ENCODE measurements at places on chromosomes 7 and 10. TPM values are rescaled to one million over a fixed set of nuclear protein-coding genes. Genes with fewer than 3 reads are reported as not detected.

DNA sequence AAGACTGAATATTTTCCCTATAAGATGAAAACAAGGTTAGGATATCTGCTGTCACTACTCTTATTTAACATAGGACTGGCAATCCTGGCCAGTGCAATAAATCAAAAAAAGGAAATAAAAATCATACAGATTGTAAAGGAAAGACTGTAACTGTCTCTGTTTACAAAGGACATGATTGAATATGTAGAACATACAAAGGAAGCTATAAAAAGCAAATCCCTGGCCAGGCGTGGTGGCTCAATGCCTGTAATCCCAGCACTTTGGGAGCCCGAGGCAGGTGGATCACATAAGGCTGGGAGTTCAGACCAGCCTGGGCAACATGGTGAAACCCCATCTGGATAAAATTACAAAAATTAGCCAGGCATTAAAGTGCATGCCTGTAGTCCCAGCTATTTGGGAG, 15.8 kb downstream of the ZNF485 start:
- no peak for DNase-seq

DNA sequence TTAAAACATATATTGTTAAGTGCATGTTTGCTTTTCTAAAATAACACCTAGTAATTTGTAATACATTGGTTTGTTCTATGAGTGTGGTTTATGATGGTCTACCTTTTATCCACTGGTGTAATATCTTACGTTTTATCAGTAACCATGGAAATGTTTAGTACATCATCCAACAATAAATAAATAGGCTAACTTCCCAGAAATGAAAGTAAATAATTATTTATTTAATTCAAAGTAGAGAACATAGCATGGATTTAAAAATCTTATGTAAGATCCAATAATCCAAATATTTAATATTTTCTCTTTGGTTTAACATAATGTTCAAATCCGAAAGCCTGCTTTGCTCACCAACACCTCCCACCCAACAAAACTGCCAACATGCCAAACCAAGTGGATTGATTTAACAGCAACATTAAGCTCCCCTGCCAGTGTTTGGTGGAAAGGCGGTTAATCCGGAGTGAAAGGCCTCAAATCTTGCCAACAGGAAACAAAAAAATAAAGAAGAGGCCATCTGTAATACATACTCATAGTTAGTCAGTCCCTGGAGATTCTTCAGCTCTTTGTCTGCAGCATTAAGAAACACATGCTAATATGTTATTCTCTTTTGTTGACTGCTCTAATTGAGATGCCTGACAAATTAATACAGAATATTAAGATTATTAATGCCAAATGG, 897.8 kb downstream of the CNTNAP2 start:
- peak; percentile 40 for DNase-seq

DNA sequence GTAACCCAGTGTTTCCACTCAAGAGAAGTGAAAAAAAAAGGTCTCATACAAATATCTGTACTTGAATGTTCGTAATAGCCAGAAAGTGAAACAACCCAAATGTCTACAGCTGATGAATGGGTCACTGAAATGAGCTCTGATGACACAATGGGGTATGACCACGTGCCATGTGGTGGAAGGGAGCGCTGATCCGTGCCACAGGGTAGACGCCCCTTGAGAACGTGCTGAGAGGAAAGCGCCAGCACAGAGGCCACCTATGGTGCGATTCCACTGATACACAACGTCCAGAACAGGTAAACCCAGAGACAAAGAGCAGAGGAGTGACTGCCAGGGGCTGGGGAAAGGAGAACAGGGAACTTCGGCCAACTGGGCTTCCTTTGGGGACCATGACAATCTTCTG, 50.3 kb downstream of the MAD1L1 start:
- no peak for DNase-seq

- no peak for DNase-seq
Observed at GRCh38 chr10:71805776-71806703, 32.7 kb upstream of the VSIR start.

DNA sequence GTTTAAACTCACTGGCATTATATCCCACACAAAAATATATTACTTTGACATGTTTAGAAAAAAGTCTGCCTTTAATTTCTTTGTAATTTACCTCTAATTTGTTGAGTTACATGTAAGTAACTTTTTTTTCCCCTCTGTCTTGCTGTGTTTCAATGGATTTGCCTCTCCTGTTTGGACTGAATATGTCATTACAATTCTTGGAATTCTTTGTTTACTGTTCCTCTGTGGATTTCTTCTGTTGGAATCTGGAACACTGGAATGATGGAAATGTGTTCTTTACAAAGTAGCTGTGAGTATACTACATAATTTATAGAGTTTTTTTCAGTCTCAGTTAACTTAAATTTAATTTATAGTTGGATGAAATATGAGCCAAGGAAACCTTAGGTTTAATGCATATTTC, 30.4 kb downstream of the SEPTIN7 start:
- DNase-seq: peak; percentile 25

GRCh38 chr10:490256-490655, 199.2 kb downstream of the DIP2C start:
- DNase-seq: no peak

- DNase-seq: no peak
Observed at GRCh38 chr10:114282526-114282925, 43.5 kb downstream of the VWA2 start.

DNA sequence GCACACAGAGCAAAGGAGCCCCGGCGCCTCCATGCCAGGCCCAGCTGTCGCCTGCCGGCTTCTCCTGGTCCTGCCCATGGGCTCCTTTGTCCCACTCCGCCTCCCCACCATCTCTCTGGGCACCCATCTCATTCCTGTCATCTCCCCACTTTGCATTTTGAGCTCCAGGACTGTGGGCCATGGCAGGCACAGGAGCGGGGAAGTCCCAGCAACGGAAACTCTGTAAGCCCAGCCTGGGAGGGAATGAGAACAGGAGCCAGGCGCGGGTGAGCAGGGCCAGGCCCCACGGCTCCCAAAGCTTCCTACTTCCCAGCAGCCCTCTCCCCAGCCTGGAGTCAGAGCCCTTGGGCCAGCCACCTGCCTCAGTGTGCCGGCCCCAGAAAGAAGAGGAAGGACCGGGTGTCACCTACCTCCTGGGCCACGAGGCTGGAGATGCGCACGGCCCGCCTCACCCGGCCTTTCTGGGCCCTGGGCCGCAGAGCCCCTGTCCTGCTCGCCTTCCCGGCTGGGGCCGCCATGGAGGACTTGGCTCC, 23.1 kb downstream of the KCNH2 start:
- DNase-seq: no peak

- DNase-seq: no peak
Observed at GRCh38 chr10:97479939-97480338, 18.3 kb downstream of the MMS19 start.

DNA sequence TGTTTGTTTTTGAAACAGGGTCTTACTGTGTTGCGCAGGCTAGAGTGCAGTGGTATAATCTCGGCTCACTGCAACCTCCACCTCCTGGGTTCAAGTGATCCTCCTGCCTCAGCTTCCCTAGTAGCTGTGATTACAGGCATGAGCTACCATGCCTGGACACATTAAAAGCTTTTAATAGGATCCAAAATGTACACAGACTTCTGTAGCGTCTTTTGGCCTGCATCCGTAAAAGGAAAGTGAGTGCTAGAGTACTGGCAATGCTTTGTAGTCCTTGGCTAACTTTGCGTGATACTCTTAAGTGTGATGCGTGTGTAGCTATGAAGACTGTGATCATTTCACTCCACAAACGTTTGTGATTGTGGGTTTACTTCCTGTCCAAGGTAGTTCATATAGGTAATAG, 13.3 kb downstream of the ZRANB1 start:
- DNase-seq: peak; percentile 21

- DNase-seq: no peak
Observed at GRCh38 chr7:120995654-120996053, 7.1 kb downstream of the CPED1 start.

The OR13A1 gene
- polyA plus RNA-seq: 0.10 TPM

The ZNF239 gene
- polyA plus RNA-seq: not detected

The SHTN1 gene
- 6.7 TPM for polyA plus RNA-seq

The CREB5 gene
- polyA plus RNA-seq: 33.5 TPM

The ITGB1 gene
- not detected for polyA plus RNA-seq

Data from muscle of arm (tissue), 14 donors.